Fibroblast of skin of right biceps (primary cell): ENCODE measurements at places on chromosomes 6 and 20.

DNA sequence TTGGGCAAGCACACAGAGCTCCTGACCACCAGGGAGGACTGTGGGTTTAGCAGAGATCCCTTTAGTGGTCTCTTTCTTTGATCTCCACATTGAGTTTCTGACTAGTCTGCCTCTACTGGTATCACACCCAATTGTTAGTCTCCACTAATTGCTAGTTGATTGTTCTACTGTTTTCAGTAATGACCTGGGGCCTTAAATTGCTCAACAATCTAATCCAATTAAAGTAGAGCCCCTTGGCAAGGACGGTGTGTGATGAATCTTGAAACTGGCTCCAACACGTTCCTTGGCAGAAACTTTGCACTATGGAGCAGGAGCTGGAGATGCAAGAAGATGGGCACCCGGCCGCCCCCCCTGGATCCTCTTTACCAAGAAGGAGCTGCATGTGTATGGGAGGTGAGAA lies 12.3 kb downstream of the FAM50B start:
- DNase-seq, result no peak

- DNase-seq, result no peak
Observed at GRCh38 chr6:36324191-36324590, 12.5 kb downstream of the BNIP5 start.

DNA sequence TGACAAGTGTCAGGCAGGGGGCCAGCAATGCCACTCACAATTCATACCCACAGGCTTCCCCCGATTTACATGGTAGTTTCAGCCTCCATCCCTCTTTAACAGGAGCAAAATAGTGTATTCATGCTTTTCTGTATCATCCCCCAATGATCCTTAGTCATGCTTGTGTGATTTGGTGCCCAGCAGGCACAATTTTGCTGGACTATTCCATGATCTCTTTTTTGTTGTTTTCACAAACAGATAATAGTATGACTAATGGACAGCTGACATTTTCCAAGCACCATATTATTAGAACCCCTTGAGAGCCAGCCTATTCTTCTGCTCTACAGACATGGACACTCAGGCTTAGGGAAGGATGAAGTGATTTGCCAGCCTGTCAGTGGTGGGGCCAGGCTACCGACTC lies 128.2 kb upstream of the RIPOR2 start:
- no peak for DNase-seq

- DNase-seq, result no peak
Observed at GRCh38 chr6:107689190-107689589, 134.9 kb downstream of the SCML4 start.

DNA sequence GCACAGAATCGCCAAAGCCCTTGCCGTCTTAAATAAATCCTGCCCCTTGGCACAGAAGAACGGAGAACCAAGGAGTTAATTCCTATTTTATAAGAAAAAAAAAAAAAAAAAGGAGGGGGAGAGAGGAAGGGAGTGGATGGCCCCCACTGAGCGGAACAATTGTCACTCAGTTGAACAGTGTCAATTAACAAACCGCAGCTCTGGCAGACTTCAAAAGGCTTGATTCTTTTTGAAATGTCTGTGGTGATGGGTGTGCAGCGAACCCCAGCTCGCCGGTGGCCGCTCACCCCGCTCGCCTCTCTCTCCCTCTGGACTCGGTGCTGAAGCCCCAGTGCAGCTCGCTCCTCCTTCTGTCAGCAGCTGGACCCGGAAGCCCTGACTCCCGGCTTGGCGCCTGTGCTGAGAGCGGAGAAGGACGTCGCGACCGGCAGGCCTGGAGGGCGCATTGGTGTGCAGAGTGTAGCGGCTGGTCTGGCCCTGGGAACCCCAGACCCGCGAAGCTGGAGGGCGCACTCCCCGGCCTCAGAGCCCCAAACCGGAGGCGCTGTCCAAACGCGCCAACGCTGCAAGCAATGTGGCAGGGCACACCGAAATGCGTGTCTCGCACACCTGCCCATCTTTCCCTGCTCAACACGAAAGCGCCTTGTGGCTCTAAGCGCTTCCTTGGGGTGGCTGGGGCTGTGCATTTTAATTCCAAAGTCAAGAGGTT lies 3.4 kb downstream of the LINC00237 start:
- DNase-seq, result no peak

DNA sequence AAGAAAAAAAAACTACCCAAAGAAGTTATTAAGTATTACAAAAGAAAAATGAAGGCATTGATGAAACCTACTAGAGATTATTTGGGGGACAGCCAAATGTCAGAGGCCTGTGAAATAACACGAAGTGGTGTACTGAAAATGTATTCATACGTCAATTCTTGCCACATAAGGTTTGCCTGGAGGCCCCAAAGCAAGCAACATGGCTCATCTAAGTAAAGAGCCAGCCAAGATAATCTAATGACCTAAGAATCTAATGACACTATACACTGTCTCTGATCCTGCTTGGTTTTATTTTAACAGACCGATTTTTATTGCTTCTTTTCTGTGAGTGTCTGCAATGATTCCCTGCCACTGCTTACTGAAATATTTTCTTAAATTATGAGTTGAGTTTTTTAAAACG lies 34.7 kb downstream of the FILIP1 start:
- peak; percentile 71 for DNase-seq

DNA sequence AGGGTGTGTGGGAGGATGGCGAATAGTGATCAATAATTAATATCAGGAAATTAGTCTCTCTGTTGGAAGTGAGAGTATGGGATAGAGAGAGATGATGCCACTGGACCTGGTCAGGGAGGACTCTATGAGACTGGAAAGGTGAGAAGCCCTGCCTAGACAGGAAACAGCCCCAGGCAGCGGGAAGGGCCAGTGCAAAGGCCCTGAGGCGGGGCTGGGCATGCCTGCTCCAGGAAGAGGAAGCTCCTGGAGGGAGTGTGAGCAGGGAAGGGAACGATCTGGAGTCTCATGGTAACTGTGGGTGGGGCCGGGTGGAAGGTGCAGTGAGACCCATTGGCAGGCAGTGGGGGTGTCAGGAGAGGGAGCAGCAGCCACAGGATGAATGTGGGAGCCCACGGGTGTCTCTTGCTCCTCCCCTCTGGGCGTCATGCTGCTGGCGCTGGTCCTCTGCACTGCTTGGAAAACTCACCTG lies 1.8 kb upstream of the CST3 start:
- DNase-seq, result no peak

- no peak for DNase-seq
Observed at GRCh38 chr6:28978959-28979561, 26.1 kb downstream of the ZNF311 start.

- DNase-seq, result no peak
Observed at GRCh38 chr6:147108259-147108910, 95.8 kb upstream of the STXBP5 start.

- DNase-seq, result no peak
Observed at GRCh38 chr20:15937179-15937578, 636.1 kb downstream of the KIF16B start.
